Vagina (tissue), 2 donors: ENCODE measurements at places on chromosomes 11 and 22.
A peak's percentile ranks its signal among the peaks of the same experiment; 100 is the strongest.

DNA sequence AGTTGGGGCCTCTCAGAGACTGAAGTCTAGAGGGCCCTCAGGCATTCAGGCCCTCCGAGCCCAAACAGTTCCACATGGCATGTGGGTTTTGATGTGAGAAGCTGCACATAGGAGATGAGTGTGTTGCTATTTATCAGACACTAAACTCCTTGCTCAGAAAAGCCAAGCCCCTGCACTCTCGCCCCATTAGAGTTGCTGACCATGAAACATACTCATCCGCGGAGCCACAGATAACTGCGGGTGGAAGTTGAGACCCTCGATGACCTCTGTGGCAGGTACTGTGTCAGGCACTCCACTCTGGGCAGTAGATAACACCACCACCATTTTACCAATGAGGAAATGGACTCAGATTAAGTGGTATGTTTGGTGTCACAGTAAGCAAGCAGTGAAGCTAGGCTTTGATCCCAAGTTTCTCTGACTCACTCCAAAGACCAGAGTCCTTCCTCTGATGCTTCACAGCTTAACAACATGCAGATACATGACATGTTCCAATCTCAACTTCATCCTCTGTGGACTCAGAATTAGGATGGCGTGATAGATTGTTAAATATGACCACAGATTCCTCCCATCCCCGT is 202.1 kb downstream of the ADAMTS15 start:
- DNase-seq = peak; percentile 84

DNA sequence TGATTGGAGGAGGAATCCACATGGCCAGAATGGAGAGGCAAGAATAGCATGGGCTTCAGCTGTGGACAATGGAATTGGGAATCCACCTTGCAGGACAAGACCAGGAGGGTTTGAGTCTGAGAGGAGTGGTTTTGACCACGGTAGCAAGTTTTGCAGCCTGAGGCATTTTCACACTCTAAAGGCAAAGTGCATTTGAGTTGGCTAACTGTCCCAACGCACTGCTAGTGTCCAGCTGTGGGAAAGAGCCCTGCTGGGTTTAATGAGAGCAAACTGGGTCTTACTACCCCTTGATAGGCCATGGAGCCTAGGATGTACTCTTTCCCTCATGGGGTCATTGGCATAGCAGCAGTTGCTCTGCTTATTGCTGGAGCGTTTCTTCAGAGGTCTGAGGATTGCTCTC is at the start of gene OR5B2:
Gene OR5B2 (minus strand): TSS at position 101 of the 400 bp plus-strand sequence. CDS start 4,860 bp downstream, outside the sequence.
- DNase-seq = no peak

DNA sequence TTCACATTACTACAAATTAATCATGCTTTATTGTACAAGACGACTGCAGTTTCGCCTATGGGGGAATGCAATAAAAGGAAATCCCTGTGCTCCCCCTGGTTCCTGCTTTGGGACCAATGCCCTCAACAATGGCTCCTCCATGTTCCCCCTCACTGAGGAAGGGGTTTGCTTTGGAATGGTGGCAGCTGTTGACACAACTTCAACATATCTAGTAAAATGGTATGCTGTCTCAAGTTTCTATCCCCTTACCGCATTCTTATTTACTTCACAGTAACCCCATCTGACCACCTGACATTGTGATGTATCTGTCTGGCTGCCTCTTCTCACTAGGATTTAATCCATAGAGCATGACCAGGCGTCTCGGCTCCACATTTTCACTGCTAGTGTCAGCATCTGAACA is 48.8 kb downstream of the PIWIL3 start:
- no peak for DNase-seq

DNA sequence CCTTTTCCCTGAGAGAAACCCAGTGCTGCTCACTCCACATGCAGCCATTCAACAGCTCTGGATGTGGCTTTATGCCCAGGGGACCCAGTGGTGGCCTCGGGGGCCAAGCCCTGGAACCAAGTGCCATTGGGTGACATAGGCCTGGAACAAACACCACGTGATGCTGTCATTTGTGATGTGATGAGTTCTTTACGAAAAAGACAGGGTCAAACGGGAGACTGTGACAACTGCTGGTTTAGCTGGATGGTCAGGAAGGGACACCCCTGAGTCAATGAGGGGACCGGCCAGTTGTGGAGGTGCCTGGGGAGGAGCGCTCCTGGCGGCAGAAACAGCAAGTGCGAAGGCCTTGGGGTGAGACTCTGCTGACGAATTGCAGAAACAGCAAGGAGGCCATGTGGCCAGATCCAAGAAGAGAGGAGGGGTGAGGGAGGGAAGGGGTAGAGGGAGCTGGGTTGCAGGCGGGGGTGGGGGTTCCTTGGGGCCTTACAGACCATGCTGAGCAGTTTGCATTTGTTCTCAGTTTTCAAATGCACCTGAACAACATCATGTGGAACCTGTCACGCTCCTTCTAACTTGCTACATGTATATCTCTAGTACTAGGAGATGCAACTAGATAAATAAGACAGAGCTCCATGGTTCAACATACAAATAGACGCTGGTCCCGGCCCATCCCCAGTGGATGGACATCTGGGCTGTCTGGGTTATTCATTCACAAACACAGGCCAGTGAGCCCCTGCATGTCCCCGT is 56.1 kb downstream of the IGLL5 start:
- DNase-seq = no peak

GRCh38 chr22:50305923-50306566 is 1.4 kb downstream of the PLXNB2 start:
- DNase-seq = peak; percentile 94

GRCh38 chr11:17387254-17387653 is 1.2 kb downstream of the KCNJ11 start:
- no peak for DNase-seq

- no peak for DNase-seq
Observed at GRCh38 chr11:27291954-27292636, 70.9 kb downstream of the CCDC34 start.

DNA sequence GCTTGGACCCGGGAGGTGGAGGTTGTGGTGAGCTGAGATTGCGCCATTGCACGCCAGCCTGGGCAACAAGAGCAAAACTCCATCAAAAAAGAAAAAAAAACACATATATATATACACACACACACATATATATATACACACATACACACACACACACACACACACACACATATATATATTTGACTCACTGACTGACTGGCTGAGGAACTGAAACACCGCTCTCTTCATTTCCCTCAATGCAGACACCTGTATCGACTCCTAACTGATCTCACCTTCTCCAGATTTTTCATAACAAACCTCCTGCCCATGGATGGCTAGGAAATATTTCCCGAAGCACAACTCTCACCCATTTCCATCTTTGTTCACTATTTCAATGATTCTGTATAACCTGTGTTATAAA is 140.7 kb upstream of the ANO3 start:
- no peak for DNase-seq

DNA sequence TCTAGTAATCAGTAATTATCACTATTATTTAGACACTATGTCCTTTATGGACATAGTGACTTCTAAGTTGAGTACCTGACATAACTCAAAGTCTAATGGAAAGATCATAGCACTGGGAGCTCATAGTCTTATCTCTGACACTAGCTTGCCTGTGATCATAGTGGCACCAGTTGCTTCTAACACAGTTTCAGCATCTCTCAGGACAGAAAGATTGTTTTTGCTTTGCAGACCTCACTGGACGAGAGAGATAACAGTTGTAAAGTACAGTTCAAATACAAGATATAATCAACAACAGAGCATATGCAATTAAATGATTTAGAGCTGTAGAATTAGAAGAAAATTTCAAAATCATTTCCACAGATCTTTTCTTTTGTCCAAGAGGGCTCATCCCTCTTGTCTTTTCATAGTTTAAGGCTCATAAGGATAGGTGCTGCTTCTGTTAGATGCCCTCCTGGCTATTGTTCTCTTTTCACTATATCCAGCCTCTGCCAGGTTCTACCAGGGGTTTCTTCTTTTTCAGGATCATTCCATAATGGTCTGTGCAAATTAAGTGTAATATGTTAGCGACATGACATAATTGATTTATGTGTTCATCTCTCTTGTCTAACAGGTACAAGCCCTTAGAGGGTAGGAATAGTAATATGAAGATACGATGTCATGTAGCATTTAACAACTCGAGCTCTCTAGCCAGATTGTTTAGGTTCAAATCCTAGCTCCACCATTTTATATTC is 1175.4 kb upstream of the TENM4 start:
- DNase-seq = no peak

GRCh38 chr11:61760946-61761345 is 8.5 kb downstream of the MYRF start:
- no peak for DNase-seq

GRCh38 chr11:109037856-109038780 is 373.2 kb downstream of the DDX10 start:
- no peak for DNase-seq

DNA sequence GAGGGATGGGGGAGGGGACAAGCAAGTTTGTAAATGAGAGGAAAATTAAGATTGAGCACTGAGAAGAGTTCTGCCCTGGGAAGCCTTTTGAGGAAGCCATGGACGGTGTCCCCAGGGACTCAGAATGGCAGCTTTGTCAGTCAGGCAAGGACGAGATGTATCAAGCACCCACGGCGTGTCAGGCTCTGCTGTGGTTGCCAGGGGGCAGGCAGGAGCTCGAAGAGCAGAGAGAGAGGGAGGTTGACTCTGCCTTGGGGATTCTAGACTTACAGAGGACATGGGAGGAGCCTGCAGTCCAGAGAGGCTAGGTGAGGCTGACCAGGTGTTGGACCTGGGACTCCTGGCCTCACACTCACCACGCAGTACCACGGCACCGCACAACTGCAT is 29.1 kb upstream of the SYT7 start:
- no peak for DNase-seq

GRCh38 chr11:8218840-8219239 is 44.8 kb downstream of the LMO1 start:
- no peak for DNase-seq

DNA sequence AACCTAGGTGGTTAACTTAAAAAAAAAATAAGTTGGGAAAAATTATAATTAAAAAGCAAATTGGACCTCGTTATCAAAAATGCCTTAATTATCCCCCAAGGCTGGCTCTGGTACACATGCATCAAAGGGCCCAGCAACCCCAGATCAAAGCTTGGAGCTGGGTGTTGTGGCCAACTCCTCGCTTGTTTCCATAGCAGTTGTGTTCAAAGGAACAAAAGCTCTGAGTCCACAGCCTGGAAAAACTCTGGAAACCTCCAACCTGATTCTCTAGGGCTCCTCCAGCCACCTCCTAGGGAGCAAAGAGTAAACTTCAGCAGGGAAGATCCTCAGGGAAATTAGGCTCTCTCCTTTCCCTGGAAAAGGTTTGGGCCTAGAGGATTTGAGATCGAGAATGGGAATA is 149.4 kb downstream of the NXPE2 start:
- DNase-seq = no peak

DNA sequence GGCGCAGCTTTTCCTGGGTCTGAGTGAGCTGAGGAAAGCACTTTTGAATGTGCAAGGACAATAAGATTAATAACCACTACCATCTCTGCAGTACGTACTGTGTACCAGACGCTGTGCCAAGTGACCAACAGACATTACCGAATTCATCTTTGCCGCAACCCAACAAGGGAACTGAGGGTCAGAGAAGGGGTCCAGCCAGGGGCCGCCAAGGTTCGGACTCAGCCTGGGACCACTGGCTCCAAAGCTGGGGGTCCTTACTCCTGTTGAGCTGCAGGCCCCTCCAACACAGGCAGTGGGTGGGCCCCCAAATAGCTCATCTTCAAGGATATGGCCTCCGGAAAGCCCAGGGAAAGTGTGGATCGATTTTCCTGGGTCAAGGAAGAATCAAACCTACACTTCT is 55.0 kb upstream of the EMID1 start:
- no peak for DNase-seq

- DNase-seq = no peak
Observed at GRCh38 chr11:92735039-92735438, 234.4 kb upstream of the MTNR1B start.

GRCh38 chr22:46104170-46104880 is 46.0 kb upstream of the PPARA start:
- DNase-seq = no peak

- peak; percentile 88 for DNase-seq
Observed at GRCh38 chr11:130473056-130473794, 24.8 kb downstream of the ADAMTS15 start.

- no peak for DNase-seq
Observed at GRCh38 chr11:36296884-36297543, 926 bp downstream of the PRR5L start.

GRCh38 chr11:20004866-20005265 is 155.4 kb downstream of the DBX1 start:
- no peak for DNase-seq

- DNase-seq = no peak
Observed at GRCh38 chr11:69692422-69692821, 11.4 kb downstream of the FGF19 start.

DNA sequence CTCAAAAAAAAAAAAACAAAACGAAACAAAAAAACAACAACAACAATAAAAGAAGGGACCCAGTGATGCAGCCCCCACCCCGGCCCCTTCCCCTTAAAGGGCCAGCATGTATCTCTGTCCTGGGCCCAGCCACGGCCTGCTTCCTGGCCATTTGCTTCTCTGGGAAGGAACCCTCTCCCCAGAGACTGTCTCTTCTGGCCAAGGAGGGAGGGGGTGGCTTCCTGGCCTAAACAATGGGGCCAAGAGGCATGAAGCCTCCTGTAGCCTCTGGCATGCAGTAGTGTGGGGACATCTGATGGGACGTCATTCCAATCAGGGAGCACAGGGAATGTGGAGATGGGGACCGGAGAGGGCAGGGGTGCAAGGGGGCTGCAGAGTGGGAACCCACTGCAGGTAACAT is 25.5 kb upstream of the PDGFB start:
- no peak for DNase-seq

- no peak for DNase-seq
Observed at GRCh38 chr11:64138398-64138797, 27.5 kb downstream of the MACROD1 start.

DNA sequence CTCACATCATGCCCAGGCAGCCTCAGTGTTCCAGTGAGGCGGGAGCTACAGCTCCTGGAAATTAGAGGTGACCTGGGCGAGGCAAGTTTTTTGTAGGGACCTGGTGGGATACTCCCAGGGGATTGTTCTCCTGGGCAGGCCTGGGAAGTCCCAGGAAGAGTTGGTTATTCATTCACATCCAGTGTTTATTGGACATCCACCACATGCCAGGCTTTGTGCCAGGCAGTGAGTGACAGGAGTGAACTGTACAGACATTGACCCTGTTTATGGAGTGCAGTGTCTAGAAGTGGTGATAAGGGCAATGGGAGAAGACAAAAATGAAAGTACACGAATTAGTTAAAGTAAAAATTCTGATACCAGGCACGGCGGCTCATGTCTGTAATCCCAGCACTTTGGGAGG is 29.4 kb downstream of the YWHAH start:
- no peak for DNase-seq
